ENCODE measurements at places on chromosomes 11 and 22. TPM values are rescaled to one million over a fixed set of nuclear protein-coding genes. Genes with fewer than 3 reads are reported as not detected.

Gene PAX6
- total RNA-seq: 17.3 TPM

Gene RTN4RL2
- total RNA-seq: not detected

Gene MIAT
- total RNA-seq: 0.27 TPM

Gene MYOD1
- not detected for total RNA-seq

Gene MCAT
- 30.6 TPM for total RNA-seq

Gene CEP126
- total RNA-seq: 0.92 TPM

Gene OR2AT4
- under 0.01 TPM for total RNA-seq

Gene TECTA
- total RNA-seq: 0.17 TPM

Gene ZNF408
- total RNA-seq: 10.4 TPM

Data from Daoy (cell line).